ENCODE measurements at places on chromosomes 1 and 21. TPM values are rescaled to one million over a fixed set of nuclear protein-coding genes. Genes with fewer than 3 reads are reported as not detected.
A peak's percentile ranks its signal among the peaks of the same experiment; 100 is the strongest.

DNA sequence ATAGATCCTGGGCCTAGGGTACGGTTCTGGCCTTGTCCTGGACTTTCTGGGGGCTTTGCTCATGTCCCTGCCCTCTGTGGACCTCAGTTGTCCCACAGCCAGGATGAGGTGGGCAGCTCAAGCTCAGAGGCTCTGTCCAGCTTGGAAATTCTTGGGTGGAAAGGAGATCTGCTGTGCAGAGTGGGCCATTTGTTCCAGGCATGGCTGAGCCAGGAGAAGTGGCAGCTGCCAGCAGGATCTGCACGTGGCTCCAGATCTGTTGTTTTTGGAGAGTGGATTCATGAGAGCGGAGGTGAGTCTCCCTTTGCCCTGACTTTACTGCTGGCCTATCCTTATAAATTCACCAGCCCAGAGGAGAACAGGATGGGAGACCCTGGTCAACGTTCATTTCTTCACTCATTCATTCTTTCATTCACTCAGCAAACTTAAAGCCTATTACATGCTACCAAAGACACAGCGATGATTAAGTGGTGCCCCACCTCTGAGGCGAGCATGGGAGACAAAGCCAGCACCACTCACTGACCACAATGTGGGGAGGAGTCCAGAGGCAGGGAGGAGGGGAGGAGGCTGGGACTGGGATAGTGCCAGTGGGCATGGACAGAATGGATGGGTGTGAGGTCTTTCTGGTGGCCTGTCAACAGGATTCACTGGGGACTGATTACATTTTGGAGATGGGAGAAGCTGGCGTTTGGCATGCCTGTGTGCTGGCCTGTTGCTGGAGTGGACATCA lies 205.1 kb downstream of the TRABD2B start:
- H3K27me3 ChIP-seq = no peaks in the 10 kb centered on the region
- no peak overlapping the region for H3K4me3 ChIP-seq
- DNase-seq = peak; percentile 57
- no peaks in the 10 kb centered on the region for H3K36me3 ChIP-seq
- no peak overlapping the region for H3K27ac ChIP-seq
- peaks cover 11% of the 10 kb centered on the region for H3K4me1 ChIP-seq

- DNase-seq = no peak
- H3K27ac ChIP-seq = no peak overlapping the region
- no peaks in the 10 kb centered on the region for H3K36me3 ChIP-seq
- H3K4me1 ChIP-seq = no peaks in the 10 kb centered on the region
These were observed 131.0 kb upstream of the HMCN1 start for GRCh38 chr1:185603158-185603557.

The LAX1 gene
- total RNA-seq = not detected

- no peak for DNase-seq
- H3K36me3 ChIP-seq = peaks cover 96% of the 10 kb centered on the region
- no peak overlapping the region for H3K27ac ChIP-seq
- H3K4me3 ChIP-seq = no peak overlapping the region
These were observed 20.0 kb downstream of the FUBP1 start for GRCh38 chr1:77958850-77959249.

GRCh38 chr1:23171181-23171755 lies 2.6 kb upstream of the LUZP1 start:
- peaks cover 14% of the 10 kb centered on the region for H3K4me1 ChIP-seq
- DNase-seq = no peak
- H3K27ac ChIP-seq = no peak overlapping the region
- no peak overlapping the region for H3K4me3 ChIP-seq

Measured in MCF 10A (cell line).